ENCODE measurements at places on chromosomes 6 and 20.

DNA sequence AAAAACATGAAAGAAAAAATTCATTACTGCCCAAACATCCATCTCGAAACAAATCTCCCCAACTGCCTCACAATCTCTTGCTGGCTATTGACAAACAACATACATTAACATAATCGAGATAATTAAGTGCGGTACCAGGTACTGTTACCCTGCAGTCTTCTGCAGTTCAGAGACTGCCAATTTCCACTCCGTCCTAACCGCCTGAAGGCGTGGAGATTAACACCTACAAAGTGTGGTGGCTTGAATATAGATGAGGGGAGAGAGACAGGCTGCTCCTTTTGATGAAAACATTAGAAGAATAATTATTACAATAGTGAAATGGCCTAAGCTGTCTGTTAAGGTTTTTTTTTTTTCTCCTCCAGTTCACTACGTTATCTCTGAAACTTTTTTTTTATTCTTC, 258.9 kb upstream of the SOX4 start:
- no peak for DNase-seq

GRCh38 chr6:16146028-16146427, 17.1 kb downstream of the MYLIP start:
- no peak for DNase-seq

- DNase-seq = no peak
These were observed 136.7 kb downstream of the SOBP start for GRCh38 chr6:107626645-107627044.

DNA sequence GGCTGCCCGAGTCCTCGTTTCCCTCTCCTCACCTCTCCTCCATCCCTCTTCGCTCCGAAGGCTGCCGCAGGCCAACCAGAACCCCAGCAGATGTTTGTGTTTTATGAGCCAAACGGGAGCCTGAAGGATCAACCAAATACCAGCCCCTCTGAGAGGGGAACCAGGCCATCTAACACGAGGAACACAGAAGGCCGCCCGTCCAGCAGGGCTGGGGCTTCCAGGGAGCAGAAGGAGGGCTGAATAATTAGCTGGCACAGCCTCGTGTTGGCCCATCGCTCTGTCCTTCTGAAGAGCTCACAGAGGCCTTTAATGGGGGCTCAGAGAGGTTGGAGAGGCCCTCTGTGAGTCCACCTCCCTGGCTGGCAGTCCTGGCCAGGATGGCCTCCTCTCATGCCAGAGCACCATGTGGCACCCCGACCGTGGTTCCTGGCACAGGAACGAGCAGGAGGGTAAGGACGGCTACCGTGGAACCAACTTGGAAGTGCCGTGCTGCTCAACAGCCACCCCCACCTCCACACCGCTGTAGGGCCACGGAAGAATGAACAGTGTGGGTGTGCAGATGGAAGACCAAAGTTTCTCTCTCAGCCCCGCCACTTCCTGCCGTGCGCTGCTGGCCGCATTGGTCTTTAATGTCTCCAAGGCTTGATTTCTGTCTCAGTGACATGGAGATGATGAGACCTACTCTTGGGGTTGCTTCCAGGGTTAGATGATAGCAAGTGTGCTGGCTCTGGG, 155.2 kb downstream of the SCML4 start:
- peak; percentile 69 for DNase-seq

GRCh38 chr6:1387538-1387875, 1.9 kb upstream of the FOXF2 start:
- no peak for DNase-seq

DNA sequence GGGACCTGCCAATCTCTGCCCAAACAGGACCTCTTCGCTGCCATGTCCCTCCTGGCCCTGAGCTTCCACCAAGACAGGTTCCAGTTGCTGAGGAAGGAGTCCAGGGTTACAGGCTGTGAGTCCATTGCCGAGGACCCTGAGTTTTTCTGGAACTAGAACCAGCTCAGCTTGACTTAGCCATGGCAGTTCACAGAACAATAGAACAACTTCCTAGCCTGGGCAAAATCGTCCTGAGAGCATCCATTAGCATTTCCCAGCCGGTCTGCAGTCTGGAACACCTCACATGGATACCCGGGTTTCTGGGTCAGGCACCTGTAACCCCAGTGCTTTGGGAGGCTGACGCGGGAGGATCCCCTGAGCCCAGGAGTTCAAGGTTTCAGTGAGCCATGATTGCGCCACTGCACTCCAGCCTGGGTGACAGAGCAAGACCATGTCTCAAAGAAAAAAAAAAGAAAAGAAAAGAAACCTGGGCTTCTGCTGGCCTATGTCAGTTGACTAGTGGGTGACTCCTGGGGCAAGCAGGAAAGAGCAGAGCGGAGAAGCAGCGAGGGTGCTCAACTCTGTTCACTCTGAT, 90.3 kb downstream of the TCP11 start:
- DNase-seq = no peak

DNA sequence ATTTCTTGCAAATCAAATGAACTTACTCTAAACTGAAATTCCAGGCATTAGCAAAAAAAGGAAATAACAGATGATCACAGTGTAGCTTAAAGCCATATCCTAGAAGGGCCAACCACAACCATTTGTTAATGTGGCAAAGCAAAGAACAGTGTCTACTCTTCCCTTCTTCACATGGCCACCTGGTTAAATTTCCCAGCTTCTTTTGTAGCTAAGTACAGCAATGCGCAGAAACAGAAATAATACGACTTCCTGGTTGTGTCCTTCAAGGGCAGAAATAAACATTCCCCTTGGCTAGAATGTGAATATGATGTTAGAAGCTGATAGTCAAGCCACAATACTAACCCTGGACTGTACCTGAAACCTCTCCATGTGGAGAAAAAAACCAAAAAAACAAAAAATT, 9.6 kb downstream of the SNX3 start:
- DNase-seq = no peak

DNA sequence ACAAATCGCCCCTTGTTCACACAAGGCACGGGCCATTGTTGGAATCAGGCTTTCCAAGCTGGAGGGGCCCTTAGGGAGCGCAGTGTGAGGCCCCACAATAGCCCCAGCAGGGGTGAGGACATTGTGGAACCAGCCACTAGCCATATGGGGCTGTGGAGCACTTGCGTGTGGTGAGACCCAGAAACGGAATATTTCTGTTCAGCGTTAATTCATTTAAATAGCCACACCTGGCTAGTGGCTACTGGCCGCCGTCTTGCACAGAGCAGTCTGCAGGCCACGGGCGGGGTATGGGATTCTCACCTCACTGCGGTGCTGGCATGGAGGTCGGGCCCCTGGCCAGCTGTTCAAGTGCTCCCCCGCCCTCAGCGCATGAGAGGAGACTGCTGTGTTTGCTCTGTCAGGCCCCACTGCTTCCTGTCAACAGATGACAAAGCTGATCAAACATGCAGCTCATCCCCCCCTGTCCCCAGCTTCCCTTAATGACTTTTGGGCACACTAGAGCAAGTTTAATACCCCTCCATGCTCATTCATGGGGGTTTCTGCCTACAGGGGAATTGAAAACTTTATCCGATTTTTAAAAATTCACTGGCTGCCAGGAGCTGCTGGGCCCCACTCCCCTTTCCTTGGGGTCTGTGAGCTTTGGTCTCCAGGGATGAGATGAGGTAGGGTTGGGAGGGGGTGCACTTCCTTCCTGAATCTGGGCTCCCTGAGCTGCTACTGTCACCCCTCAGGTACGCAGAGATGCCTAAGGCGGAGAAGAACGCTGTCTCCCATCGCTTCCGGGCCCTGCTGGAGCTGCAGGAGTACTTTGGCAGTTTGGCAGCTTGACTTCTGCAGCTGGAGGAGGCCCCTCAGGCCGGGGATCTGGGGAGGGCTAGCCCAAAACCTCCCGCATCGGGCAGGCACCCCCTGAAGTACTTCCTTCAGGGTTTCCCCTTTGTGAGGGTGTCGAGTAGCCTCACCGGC, 13.6 kb downstream of the ITPA start:
- peak; percentile 40 for DNase-seq

- DNase-seq = no peak
These were observed 82.1 kb downstream of the DLL1 start for GRCh38 chr6:170208651-170209353.

- DNase-seq = no peak
These were observed 56.4 kb upstream of the VSTM2L start for GRCh38 chr20:37846573-37846972.
